ENCODE measurements at places on chromosomes 16 and 17.

DNA sequence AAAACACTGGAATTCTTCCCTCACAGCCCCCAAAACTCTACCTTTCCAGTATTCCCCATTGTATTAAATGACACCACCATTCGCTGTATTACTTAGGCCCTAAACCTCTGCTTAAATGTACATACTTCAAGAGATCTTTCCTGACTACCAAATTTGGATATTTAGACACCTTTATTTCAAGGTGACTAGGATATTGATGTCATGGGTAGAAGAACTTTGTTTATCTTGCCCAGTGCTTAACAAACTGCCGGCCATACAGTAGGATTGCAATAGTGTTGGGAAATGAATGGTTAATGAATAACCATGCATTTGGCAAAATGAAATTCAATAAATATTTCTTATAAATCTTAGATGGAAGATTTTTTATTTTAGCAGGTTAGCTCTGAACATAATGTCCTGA is 86.2 kb upstream of the CA10 start:
- DNase-seq = no peak

DNA sequence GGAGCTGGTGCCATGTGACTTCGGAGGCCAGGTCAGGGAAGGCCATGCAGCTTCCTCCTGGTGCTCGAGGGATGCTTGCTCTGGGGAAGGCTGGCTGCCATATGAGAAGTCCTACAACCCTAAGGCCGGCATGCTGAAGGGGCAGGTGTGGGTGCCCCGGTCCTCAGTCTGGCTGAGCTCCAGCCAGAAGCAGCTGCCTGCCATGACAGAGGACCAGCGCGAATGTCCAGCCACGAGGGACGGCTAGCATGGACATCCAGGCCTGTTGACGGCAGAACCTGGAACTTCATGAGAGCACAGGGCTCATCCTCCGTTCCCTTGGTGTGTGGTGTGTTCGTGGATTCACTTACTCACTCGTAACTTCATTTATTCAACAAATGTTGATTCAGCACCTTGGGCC is 140.6 kb downstream of the IRF8 start:
- DNase-seq = no peak

GRCh38 chr17:27239046-27239445 is 54.9 kb upstream of the WSB1 start:
- no peak for DNase-seq

- peak; percentile 76 for DNase-seq
These were observed 199.5 kb upstream of the PMFBP1 start for GRCh38 chr16:72371307-72372086.

DNA sequence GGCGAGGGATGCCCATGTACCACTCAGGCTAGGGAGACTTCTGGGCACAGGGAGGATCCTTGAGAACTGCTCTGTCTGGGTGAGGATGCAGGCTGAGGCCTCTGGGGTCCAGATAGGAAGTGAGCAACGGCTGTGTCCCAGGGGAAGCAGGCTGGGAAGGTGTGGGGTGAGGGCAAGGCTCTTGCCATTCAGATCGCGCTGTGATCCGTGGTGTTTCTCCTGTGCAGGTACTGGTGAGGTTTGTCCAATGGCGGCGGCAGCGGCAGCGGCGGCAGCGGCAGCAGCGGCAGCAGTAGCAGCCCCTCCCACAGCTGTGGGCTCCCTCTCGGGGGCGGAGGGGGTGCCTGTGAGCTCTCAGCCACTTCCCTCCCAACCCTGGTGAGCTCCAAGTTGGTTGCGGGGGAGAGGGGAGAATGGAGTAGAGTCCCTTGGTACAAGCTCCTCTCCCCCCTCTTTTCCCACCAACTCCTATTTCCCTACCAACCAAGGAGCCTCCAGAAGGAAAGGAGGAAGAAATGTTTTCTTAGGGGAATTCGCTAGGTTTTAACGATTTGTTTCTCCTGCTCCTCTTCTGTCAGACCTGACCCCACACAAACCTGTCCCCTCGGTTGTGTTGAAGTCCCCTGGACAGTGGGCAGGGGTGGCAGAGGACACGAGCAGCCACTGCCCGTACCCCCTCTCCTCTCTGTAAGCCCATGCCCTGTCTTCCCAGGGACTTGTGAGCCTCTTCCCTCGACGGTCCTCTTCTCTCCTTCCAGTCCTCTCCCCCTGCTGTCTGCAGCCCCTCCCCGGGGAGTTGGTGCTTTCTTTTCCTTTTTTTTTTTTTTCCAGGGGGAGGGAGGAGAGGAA is 1.9 kb upstream of the PRRT2 start:
- peak; percentile 39 for DNase-seq

DNA sequence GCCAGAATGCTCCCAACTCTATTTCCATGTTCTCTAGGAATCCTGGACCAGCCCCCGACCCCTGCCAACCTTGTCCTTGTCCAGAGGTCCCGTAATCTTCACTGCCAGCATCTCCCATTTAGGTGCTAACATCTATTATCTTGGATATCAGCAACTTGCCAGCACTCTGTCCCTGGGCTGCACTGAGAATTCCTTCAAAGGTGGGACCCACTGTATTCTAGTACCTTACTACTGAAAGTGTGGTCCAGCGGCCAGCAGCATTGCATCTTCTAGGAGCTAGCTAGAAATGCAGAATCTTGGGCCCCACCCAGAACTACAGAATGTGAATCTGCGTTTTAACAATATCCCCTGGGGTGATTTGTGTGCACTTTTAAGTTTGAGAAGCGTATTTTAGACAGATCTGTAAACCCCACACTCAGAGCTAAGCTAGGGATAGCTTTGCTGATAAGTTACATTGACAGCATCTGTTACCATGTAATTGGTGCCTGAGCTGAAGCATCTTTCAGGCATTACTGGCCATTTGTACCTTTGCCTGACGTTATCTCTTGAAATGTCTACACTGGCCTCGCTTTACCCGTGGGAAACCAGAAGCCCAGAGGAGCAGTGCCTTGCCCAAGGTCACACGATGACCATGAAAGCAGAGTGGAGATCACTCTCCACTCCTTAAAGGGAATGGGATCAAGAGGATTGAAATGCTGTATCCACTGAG is 8.3 kb downstream of the ABAT start:
- no peak for DNase-seq

DNA sequence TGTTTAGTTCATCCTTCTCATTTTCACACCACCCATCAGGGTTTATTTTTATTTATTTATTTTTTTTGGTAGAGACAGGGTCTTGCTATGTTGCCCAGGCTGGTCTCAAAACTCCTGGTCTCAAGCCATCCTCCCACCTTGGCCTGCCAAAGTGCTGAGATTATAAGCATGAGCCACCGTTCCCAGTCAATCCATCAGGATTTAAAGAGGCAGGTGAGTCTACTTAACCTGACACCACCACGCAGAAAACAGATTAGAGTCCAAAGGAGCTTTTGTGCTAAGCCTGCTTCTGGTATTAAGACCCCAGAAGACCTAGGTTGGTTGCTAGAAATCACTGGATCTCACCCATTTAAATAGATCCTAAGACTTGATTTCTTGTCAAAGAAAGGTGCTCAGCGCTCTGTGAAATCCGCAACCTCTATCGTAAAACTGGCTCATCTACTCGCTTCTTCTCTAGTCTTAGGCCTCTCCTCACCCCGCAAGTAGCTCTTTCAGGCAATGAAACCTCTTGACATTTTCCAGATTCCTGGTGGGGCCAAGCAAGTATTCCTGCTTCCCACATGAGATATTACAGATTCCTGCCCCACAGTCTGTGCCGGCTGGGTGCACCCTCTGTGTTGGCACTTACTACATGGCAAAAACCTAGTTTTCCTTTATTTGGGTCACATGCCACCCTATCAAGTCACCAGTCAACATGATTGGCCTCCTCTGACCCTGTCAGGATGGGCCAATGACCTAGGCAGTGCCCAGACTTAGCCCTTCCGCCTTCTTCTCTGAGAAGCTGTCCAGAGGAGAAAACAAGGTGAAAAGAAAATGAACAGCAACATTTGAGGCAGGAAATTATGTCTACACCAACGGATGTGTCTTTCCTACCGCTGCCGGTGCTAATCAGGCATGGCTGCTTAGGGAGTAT is 9.0 kb downstream of the PITPNA start:
- no peak for DNase-seq

DNA sequence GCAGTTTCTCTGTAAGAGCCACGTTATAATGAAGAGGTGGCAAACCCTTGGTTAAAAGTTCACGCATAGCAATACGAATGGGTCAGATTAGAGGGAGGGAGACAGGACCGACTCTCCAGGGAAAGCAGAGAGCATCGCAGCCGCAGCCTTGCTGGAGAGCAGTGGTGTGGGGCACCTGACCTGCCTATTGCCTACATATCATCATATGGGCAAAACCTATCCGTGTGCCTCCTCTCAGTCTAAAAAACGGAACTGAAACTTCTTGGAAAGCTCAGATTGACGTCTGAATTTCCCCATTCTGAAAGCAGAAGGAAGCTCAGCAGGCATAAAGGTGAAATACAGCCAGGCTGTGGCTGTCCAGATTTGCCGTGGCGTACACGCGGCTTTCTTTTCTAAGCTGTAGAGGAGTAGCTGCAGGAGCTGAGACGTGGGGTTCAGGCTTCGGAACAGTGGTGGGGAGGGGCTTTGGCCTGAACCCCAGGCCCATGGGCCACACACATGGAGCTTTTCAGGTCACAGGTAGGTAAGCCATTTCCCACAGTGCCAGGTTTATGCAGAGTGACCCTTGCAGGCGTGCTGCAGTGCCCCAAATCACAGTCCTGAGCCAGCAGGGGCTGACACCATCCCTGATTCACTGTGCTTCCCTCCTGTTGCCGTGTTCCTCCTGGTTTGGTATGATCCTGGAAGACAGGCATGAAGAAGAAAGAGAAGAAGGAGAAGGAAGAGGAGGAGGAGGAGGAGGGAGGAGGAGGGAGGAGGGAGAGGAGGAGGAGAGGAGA is 41.6 kb upstream of the TNRC6C start:
- no peak for DNase-seq

GRCh38 chr17:15392326-15392741 is 50.9 kb upstream of the TEKT3 start:
- peak; percentile 95 for DNase-seq

- DNase-seq = no peak
These were observed 9.0 kb upstream of the LPO start for GRCh38 chr17:58229384-58229783.

DNA sequence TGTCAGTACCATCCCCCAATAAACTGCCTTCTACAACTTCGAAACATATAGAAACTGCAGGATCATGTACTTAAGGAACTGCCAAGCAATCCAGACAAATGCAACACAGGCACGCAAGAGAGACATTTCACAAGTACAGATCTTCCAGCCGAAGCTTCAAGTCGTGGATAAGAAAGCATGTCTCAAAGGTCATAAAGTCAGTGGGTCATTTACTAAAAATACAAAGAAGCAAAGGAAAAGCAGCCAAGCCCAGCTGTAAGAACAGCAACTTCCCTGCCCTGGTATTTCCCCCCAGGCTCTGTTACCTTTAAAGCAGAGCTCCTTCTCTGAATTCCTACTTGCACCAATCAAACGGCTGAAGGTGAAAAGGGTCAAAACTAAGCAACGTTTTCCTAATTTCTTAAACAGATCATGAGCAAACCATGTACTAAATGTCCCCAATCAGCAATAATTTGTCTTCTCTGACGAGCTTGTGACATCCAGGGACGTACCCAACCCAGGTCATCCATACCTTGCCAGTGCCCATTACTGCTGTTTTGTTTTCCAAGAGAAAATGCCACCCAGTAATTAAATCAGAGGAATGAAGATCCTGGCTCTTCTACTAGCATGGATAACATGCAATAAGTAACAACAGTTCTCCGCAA is 1.7 kb downstream of the AKTIP start:
- no peak for DNase-seq

DNA sequence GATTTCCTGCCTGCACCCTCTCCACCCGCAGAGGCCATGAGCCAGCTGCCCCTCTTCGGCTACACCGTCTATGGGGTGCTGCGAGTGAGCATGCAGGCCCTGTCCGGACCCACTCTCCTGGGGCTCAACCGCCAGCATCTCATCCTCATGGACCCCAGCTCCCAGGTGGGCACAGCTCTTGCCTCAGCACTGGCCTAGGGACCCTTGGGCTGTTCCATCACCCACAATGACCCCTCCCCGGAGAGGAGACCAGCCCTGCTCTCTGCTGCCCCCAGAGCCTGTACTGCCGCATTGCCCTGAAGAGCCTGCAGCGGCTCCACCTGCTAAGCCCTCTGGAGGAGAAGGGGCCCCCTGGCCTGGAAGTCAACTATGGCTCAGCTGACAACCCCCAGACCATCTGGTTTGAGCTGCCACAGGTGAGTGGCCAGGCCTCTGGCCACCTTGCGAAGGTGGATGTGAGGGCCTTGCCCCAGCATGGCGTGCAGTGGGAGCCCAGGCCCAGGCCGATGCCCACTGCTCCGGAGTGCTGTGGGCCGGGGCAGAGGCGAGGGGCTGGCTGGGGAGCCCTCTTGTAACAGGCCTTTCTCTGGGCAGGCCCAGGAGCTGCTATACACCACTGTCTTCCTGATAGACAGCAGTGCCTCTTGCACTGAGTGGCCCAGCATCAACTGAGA is 7.3 kb upstream of the SMIM5 start:
- peak; percentile 11 for DNase-seq

DNA sequence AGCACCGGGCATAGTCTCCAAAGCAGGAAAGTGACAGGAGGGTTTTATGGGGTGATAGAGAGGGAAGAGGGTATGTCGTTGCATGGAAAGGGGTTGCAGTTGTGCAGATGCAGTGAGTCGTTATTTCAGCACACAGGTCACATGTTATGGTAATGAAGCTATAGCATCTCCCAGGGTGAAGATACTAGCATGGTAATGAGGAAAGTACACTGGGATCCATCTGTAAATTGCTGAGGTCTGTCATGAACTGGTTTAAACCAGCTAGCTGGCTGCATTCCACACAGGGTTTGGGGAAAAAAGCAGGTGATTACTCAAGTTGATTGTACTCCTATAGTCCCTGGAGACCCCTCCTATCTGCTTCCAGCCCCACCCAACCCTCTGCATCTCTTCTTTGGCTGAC is 11.7 kb downstream of the COX11 start:
- DNase-seq = no peak

DNA sequence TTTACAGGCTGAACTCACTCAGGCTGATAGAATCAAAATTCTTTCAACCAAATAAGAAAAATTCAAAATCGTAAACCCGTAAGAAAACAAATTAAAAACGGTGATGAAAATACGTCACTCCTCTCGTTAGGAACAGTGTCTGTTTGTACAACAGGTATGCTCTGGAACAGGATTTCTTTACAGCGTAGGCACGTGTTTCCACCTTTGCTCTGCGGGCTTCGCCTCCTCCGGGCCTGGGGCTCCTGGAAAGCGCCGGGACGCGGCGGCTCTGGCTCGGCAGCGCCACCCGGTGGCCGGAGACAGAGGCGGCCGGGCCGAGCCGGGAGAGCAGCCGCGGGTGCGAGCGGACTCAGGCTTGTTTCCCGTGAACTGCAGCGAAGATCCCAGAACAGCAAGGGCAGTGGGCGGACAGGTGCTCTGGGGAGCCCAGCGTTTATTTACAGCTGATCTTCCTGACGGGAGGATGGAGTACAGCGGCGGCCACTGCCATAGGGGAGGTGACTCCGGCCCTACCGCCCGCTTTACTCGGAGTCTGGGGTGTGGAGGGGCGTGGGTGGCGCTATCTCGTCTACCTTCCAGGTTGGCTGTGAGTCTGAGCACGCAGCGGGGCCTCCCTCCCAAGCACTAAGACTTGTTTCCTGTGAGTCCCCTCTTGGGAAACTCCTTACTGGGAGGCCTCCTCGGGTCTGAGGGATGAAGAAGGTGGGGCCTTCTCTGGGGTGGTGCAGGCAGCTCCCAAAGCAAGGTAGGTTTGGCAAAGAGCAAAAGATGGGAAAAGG is 40.5 kb upstream of the ATP2A3 start:
- DNase-seq = peak; percentile 12

GRCh38 chr16:16865374-16865773 is 486.4 kb downstream of the NPIPA7 start:
- DNase-seq = no peak

- DNase-seq = no peak
These were observed 5.7 kb upstream of the MINK1 start for GRCh38 chr17:4827399-4827798.
